Femur (tissue), 1 donor: ENCODE measurements at places on chromosomes 2 and 18.

DNA sequence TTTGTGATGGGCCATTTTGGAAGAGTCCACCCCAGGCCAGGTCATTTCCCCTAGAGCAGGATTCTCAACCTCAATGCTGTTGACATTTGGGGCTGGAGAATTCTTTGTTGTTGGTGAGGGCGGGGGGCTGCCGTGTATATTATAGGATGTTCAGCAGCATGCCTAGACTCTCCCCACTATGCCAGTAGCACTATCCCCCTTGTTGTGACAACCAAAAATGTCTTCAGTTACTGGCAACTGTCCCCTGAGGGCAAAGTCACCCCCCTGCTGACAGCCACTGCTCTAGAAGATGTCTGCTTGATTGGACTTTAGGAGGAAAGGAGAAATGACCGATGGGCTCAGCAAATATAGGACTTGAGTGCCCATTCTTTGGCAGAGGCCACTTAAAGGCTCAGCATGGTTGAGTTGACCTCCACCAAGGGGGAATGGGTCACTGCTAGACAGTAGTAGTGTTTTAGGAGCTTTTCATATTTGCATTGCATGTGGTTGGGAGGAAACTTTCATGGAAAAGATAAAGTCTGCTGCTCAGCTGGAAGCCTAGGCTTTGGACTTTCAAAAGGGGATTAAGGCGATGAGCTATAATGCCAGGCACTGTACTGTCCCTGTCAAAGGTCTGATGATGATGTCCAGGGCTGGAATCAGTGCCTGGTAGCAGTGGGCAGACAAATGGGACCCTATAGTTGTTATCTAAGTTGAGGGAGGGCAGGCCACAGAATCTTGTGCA is 61.1 kb upstream of the MCFD2 start:
- DNase-seq, result no peak

- no peak for DNase-seq
Measured at GRCh38 chr2:65687614-65688013, 255.2 kb upstream of the SPRED2 start.

DNA sequence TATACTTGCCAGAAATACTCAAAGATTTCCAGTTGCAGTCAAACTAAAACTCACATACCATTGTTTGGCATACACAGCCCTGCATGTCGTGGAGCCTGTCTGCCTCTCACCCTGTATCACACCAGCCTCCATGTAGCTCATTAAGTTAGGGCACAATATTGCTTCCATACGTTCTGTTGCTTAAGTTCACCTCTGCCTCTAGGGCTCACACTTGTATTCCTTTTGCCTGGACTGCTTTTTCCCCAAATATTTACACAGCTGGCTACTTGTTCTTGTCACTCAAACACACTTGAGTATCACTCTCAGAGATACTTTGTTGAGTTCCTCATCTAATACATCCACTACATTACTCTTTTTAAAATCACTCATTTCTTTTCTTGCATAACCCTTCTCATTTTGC is 83.1 kb downstream of the PTH2R start:
- DNase-seq, result no peak

DNA sequence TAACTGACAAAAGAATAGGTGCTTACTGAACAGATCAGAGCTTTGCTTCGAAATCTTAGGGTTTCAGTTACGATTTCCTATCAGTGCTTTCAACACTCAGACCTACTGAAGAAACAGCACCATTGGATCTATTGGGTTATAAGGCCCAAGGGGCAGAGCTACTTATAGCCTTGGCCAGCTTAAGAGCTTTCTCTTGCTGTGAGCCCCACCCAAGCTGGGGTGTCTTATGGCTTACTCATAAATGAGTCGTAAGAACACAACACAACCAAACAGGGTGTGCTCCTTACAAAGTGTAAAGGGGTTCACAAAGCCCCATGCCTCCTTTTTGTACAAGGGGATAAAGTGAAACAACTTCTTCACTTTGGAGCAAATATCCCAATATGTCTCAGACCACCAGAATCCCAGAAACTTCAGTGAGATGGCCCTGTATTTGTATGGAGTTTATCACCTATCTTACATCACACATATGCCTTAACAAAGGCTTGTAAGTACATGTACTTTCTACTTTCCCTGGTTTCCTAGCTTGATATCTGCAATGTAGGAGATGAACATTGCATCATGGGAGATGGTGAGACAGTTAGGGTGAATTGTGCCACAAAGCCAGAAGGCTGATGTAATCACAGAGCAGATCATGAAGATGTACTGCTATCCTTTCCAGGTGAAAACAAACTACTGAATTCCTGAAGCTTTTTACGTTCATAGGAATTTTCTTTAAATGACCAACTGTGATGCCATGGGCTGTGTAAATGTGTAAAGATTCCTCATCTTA is 115.5 kb upstream of the GLI2 start:
- no peak for DNase-seq

- DNase-seq, result no peak
Measured at GRCh38 chr2:236827997-236828396, 257.7 kb upstream of the COPS8 start.

GRCh38 chr2:8076448-8077342 is 605.2 kb upstream of the ID2 start:
- no peak for DNase-seq

- DNase-seq, result peak; percentile 57
Measured at GRCh38 chr2:238216651-238217184, 13.2 kb upstream of the ILKAP start.
